ENCODE measurements at places on chromosomes 7 and 10. TPM values are rescaled to one million over a fixed set of nuclear protein-coding genes. Genes with fewer than 3 reads are reported as not detected.

DNA sequence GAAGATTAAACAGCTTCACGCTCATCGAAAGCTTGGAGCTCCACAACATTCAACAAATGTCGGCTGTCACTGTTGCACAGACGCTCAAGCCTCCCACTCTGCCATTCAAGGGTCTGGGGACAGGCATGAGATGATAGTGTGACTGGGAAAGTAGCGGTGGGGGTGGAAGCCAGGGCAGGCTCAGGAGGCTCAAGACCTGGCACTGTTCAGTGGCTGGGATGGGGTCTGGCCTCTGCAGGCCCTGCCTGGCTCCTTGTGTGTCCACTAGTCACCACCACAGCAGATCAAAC is 13.5 kb upstream of the GTPBP4 start:
- no peak for DNase-seq

- no peak for DNase-seq
Observed at GRCh38 chr10:71367271-71367670, 29.4 kb upstream of the CDH23 start.

- DNase-seq: no peak
Observed at GRCh38 chr7:155230169-155230593, 67.5 kb upstream of the INSIG1 start.

DNA sequence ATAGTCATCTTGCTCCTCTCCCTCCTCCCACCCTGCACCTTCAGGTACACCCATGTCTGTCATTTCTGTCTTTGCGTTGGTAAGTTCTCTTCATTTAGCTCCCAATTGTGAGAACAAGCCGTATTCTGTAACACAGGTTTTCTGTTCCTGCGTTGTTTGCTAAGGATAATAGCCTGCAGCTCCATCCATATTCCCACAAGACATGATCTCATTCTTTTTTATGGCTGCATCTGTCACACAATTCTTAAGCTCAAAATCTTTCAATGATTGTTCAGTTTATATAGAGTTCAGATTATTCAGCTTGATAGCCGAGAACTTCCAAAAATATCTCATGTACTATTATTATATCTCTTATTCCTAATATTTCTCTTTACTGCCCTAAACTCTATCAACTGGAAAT is 16.0 kb upstream of the TMEM168 start:
- DNase-seq: no peak

GRCh38 chr7:11833431-11833830 is 1.4 kb upstream of the THSD7A start:
- no peak for DNase-seq

- DNase-seq: no peak
Observed at GRCh38 chr10:8576911-8577310, 522.4 kb downstream of the GATA3 start.

DNA sequence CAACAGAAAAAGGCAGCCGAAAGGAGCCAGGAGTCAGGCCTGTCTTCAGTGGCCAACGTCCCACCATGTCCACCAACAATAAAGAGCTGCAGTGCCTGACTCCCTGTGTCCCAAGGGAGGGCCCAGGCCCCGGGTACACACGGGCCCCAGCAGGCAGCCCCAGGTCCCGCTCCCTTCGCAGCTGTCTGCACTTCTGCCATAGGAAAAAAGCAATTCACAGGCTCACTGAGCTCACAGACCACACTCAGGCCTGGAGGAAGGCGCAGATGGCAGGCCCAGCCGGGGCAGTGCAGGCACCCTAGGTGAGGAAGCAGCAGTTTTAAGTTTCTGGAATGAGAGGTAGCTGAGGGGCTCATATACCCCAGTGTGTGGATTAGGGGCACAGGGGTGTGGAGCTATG is 100.5 kb downstream of the PRKAG2 start:
- no peak for DNase-seq

GRCh38 chr10:74813381-74814259 is 12.8 kb upstream of the KAT6B start:
- DNase-seq: no peak

DNA sequence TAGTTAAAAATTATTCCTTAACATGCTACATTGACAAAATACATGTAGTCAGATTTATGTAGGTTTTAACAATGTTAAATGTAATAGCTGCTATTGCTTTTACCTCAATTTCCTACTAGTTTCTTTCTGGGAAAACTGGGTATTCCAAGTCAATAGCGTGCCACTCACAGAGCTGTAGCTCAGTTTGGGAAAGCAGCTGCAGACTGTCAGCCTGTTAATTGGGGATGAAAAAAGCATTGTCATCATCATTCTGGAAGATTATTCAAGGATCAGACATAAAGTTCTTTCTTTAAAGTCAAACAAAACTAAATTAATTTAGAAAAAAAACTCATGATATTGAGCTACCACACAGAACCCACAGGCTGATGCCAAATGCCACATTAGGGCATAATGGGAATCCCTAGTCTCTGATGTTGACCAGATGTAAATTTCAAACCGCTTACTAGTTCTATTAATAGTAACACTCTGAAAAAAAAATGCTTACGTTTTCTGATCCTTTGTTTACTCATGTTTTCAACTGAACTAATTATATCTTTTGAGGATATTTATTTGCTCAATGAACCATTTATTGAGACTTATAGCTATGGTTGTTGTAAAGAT is 19.6 kb upstream of the AGMO start:
- no peak for DNase-seq

DNA sequence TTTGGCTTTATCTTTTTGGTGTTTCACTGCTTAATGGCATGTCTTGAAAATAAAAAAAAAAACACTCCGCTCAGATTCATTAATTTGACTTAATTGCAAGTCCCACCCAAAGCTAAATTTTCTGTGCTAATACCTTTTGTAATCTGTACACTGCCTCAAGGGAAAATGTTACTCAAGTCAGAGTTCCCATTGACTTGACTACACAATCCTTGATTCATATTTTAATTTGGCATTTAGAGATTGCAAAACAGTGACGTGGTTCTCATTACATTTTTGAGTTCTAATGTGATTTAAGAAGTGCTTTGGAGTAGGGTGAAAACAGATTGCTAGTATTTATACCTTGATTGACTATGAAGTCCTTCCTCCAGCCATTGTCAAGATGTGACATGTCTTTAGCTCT is 21.3 kb upstream of the LIPM start:
- no peak for DNase-seq

Gene OR2A7
- polyA plus RNA-seq: 7.0 TPM

Gene ZMIZ2
- 43.7 TPM for polyA plus RNA-seq

Gene TFEC
- polyA plus RNA-seq: 34.3 TPM

All from right renal cortex interstitium (tissue), 3 donors.